ENCODE measurements at places on chromosomes 5 and 9.
A peak's percentile ranks its signal among the peaks of the same experiment; 100 is the strongest.

- no peak for DNase-seq
These were observed 53.9 kb downstream of the PRDM6 start for GRCh38 chr5:123142957-123143356.

- DNase-seq: no peak
These were observed 233.1 kb downstream of the AGTPBP1 start for GRCh38 chr9:85508616-85509015.

GRCh38 chr5:179623906-179624741 lies 653 bp upstream of the HNRNPH1 start:
- peak; percentile 67 for DNase-seq

GRCh38 chr5:173003360-173003759 lies 19.8 kb downstream of the ATP6V0E1 start:
- no peak for DNase-seq

DNA sequence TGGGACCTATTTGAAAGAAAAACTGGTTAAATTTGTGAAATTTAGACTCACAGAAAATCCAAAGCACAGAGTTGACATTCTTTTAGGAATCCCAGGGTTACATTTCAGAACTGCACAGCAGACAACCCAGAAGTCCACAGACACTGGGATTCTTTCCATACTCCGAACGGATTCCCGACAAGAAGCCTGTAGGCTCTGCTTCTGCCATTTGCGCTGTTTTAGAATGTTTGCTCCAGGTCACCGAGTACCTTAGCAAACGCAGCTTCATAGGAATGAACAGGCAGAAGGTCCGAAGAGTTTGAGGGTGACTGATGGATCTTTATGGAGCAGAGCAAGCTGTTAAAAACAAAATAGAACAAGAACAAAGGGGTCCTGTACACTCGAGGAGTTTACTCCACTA lies 84.5 kb upstream of the NFIB start:
- no peak for DNase-seq

- DNase-seq: no peak
These were observed 22.4 kb downstream of the EFCAB9 start for GRCh38 chr5:172216345-172216744.

DNA sequence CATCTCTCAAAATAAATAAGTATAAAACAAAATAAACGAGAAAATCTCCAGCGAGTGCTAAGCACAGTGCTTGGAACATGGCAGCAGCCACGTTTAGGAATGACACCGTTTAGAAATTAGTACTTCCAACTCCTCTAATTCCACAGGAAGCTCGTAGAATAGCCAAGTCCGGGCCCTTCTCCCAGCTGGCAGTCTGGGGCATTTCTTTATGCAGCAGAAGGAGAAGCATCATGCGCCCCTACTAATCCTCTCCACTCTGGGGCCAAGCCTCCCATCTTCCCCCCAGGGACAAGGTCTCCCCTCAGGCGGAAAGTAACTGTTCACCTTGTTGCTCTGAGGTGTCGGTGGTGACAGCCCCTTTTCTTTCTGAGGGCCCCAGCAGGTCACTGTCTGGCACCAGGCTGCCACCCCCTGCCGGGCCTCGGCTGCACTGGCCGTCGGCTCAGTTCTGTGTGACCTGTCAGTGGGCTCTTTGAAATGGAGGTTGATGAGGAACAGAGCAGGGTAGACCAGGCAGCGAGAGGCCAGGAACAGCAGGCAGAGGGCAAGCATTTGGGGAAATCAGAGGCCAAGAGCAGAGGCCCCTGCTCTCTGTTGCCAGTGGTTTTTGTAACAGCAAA lies 113.5 kb upstream of the WWC1 start:
- no peak for DNase-seq

GRCh38 chr9:22379272-22379671 lies 67.4 kb upstream of the DMRTA1 start:
- DNase-seq: no peak

GRCh38 chr9:136403915-136404800 lies 4.2 kb upstream of the SNAPC4 start:
- DNase-seq: peak; percentile 51

DNA sequence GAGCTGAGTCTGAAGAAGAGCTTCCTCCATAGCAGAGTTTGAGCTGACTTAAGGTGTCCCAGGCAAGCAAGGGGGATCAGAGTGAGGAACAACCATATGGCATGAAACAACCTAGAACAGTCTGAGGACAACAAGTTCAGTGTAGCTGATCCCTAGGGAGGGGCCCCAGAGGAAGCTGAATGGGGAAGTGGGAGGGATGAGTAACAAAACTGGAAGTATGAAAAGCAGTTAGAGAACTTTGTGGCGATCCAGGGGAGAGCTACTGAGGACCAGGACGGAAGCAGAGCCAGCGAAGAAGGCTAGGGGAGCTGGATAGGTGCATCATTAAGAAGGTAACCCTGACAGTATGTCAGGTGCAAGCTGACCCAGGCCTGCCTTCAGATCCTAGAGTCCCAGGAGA lies 580.8 kb downstream of the BNC2 start:
- DNase-seq: no peak
